Adipocyte (in vitro differentiated cells): ENCODE measurements at places on chromosomes 5 and 9.

DNA sequence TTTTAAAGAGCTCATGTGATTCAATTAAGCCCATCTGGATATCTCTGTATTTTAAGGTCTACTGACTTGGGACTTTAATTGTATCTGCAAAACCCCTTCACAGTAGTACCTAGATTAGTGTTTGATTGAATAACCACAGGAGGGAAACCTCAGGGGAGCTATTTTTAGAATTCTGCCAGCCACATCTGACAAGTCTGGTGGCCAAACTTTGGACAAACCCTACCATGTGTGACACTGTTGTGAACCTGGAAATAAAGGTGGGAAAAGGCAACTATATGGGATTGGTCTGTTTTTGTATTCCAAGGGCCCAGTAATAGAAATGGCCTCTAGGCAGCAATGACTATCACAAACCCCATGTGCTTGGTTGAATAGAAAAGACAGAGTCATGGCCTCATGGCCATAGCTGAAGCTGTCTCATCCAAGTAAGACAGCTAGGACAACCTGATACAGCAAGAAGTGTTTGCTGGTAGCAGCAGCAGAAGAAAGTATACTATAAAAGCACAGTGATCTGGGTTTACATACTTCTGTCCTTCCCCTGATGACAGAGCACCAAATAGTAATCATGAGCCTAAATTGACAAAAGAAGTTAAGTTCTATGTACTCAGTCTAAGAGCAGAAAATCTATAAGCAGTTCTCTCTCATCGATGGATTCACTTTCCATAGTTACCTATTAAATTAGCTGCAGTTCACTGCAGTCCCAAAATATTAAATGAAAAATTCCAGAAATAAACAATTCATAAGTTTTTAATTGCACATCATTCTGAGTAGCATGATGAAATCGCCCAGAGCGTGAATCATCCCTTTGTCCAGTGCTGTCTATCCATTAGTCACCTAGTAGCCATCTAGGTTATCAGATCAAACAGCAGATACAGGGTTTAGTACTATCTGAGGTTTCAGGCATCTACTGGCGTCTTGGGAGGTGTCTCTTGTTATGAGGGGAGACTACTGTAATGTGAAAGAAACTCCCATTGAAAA, 189.8 kb downstream of the ARHGAP26 start:
- peak; percentile 56 for DNase-seq

DNA sequence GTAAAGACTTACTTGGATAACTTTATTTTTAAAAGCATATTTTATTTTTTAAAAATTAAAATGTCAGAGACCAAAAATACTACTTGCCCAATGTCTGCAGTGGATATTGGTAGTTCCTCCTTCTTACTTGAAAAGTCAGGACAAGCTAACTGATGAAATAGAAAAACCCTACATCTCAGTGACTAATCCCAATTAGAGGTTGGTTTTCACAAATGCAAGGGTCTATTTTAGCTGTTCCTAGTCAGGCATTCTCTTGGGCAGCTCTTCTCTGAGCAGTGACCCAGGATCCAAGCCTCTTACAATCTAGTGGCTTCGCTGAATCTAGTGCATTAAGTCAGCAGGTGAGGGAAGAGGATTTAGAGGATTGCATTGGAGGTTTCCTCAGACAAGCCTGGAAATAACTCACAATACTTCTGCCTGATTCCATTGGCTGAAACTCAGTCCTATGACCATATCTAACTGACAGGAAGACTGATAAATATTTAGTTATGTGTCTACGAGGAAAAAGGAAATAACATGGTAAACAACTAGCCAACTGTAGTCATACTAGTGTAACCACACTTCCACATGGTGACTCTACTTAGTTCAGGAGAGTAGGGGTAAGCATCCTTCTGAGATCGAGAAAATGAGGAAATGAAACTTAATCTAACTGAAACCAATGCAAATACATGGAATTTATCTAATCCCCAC, 34.2 kb upstream of the MIER3 start:
- no peak for DNase-seq

DNA sequence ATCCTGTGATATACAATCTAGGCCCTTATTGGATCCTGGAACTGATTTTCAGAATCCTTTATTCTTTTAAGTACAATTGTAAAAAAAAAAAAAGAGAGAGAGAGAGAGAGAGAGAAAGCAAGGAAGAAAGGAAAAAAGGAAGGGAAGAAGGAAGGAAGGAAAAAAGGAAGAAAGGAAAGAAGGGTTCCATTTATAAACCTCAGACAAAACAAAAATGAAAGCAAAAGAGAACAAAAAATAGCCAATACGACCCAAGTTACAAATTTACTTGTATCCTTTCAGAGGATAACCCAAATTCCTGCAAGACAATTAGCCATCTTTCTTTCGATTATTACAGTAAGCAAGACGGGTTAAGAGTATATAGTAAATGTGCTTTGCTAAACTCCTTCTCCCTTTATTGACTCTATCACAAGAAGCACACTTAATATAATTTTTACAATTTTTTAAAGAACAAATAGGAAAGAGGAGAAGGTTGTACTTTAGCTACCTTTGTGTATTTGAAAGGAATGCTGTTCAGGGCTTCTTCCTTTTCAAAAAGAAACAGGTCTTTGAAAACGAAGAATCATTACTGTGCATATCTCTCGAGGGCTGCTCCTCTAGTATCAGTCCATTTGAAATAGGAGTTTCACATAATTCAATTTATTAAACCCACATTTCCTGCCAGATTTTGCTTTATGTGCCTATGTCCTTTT, 543.3 kb downstream of the RAB3C start:
- no peak for DNase-seq

DNA sequence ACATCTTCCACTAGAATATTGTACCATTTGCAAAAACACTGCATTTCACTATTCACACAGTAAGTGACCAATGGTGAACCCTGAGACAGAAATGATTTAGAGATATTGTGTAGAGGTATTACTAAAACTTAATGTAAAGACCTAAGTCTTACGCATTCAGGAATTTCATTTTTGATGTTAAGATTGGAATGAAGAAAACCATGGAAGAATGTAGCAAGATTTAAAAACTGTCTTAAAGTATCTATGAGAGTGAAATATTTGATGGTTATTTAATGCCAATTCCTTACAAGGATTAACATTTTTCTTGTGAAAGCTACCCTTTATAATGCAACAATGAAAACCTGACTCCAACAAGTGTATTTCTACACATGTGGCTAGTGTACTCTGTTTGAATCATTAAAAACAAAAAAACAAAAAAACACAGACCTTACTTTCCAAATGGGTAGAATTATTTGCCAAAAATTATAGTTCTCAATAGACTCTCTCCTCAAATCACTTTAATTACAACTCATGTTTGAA, 172.0 kb downstream of the NNT start:
- DNase-seq: no peak

GRCh38 chr5:154421868-154422267, 23.9 kb upstream of the SAP30L start:
- peak; percentile 15 for DNase-seq

DNA sequence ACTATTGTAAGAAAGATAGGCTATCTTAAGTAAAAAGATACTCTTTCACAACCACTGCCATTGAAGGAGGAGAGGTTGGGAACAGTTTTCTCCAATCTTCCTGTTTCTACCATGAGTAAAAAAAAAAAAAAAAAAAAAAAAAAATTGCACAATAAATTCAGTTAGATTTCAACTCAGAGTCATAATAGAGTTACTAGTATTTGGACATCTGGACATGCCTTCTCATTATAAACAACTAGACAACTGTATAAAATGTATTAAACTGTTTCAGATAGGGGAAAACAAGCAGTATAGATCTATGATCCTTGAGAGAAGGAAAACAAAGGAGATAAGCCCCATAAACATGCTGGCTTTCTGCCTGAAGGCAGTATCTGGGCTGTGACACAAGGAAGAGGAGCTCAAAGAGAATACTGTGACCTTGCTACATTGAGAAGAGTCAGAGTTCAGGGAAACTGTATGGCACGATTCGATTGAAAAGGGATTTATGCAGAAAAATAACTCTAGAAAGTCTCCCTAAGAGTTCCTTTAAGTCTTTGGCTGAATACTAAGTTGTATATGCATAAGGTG, 249.2 kb upstream of the POU5F2 start:
- peak; percentile 4 for DNase-seq

GRCh38 chr9:119794836-119795235, 425.6 kb upstream of the BRINP1 start:
- no peak for DNase-seq

DNA sequence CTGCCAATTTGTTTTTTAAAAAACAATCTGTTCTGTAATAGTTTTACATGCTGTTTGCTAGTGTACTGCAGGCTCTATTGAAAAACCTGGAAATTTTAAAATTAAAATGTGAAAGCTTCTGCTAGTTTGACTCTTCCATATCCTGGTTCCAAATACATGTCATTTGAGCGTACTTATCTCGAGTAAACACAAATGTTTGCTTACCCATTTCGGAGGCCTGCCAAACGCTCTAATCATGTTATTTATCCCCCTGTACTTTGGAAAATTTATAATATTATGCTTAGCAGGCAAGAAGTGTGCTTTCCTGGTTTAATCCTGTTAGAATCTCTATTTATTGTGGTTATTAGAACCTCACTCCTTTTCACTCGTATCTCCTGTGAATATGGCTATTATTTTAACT, 476.8 kb upstream of the CYLC2 start:
- DNase-seq: no peak

GRCh38 chr5:6302075-6302474, 76.3 kb downstream of the MED10 start:
- DNase-seq: no peak
